ENCODE measurements at places on chromosomes 3 and 15.

DNA sequence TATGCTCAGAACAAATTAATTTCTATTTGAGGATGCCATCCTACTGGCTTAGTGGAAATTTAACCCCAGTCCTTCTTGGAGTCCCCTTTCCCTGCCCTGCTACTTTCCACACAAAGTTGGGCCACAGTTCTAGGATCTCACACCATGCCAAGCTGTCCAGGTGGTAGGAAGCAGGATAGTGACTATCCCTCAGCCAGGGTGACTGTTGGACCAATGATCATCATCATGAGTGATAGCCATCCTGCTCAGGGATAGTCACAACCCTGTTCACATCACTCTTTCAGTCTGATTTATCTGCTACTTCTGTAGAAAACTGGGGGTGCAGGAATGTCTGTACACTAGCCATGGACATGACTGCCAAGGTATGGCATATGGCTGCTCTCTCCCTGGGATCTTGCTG lies 12.8 kb downstream of the HRG start:
- DNase-seq = no peak

DNA sequence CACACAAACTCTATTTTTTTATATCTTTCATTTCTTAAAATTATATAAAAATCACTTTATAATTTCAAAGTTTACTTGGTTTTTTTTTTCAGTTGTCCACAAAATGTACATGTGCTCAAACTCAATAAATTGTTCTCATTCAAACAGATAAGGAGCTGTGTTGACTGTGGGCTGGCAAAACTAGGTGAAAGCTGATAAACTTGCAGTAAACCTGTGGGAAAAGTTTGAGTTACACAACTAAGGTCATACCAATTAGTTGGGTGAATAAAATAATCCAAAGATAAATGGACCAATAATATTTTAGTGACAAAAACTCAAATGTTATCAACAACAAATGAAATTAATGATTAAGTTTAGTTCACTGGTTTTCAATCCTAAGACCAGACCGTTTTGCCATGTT lies 12.6 kb upstream of the UPK1B start:
- DNase-seq = no peak

- DNase-seq = no peak
Measured at GRCh38 chr3:72437661-72438406, 410.4 kb downstream of the SHQ1 start.

DNA sequence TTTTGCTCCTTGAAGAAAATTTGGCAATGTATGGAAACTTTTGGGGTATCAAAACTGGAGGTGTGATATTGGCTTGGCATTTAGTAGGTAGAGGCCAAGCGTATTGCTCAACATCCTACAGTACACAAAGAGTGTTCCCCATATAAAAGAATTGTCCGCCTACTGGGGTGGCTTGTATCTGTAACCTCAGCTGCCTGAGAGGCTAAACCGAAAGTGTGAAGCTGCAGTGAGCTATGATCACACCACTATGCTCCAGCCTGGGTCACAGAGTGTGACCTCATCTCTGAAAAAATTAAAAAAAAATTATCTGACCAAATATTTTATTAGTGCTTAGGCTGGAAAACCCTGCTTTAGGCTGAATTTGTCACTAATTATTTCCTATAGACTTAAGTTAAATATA lies 483.9 kb downstream of the PYDC2 start:
- no peak for DNase-seq

DNA sequence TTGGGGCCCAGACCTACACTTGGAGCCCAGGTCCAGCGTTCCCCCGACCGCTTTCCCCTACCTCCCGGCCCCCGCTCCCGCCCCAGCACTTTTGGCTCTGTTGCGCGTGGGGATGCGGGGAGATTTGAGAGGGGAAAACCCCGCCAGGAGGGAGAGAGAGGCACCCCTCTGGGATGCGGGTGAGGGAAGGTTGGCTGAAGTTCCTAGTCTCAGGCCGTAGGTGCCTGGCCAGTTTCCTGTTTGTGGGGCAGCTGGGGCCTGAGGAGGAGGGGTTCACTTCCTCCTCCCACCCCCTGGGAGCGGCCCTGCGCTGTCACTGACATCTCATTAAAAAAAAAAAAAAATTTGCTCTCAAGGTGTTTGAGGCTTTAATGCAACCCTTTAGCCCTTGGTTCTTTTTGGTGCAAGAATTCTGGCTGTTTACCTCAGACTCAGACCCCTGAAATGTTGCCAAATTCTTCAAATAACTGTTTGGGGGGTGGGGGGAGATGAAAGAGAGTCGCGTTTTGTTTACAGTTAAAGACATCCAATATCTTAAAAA lies 2.6 kb downstream of the FAM43A start:
- DNase-seq = peak; percentile 15

DNA sequence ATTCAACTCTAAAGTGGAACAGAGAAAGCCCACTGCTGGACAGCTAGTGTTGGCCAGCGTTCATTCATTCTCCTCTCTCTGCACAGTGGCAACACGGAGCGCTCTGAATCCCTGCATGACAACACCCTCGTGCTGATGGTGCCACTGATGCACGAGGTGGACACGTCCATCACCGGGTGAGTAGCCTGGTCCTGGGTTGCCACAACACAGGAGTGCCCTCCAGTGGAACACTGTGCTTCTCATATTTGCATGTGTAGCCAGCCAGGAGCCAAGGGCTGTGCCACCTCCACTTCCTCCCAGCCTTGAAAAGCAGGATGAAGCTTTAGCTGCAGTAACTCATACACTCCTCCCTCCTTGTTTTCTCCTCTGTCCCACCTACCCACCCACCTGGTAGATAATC lies 120.0 kb upstream of the CTDSPL start:
- no peak for DNase-seq

DNA sequence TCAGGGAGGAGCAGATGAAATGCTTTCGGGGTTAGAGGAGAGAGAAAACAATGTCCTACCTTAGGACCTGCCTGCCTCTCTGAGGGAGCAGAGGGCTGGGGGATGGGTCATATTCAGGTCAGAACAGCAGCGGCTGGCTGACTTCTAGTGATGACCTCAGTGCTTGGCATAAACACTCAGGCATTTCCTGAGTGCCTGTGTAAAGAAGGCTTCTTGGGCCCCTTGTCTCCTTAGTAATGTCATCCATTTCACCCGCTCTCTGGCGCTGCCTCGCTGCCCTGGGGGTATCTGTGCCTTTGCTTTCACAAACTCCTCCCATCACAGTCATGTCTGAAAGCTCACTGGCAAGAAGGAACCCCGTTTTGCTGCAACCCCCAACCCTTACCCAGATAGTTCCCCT lies 82.9 kb upstream of the GSK3B start:
- no peak for DNase-seq

- DNase-seq = no peak
Measured at GRCh38 chr3:175965036-175965435, 1105.9 kb downstream of the NAALADL2 start.

GRCh38 chr15:72167445-72167844 lies 30.1 kb downstream of the GRAMD2A start:
- DNase-seq = no peak

DNA sequence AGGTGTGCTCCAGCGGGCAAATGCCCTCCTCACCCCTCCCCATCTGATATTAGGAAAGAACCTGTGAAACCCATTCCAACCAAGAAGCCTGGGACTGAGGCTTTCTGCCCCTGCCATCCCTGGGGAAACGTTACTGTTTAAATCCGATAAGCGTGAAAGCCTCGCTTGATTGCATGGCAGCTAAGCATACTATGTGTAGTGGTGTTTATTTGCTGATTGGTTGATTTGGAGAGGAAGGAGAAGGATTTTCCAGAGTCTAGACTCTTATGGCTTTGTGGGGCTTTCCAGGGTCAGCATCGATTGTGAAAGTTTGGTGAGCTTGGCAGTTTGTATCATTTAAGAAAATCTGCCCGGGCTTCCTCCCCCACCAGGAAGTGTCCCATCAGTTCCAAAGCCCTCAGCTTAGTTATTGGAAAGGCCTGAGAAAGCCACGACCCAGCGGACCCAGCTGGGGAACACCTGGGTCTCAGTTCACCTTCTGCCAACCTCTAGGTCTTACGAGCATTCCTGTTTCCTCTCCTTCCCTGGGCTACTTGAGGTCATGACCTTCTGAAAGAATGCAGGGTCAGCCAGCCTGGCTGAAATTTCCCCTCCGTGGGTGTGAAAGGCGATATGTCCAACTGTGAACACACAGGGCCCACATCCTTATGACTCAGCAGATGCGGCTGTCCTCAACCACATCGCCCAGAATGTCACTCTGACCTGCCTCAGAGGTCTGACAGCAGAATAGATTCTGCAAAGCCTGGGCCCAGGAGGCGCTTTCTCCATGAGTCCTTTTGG lies 62.8 kb upstream of the HERC1 start:
- DNase-seq = peak; percentile 13

GRCh38 chr15:90519688-90520087 lies 10.0 kb upstream of the CRTC3 start:
- no peak for DNase-seq

DNA sequence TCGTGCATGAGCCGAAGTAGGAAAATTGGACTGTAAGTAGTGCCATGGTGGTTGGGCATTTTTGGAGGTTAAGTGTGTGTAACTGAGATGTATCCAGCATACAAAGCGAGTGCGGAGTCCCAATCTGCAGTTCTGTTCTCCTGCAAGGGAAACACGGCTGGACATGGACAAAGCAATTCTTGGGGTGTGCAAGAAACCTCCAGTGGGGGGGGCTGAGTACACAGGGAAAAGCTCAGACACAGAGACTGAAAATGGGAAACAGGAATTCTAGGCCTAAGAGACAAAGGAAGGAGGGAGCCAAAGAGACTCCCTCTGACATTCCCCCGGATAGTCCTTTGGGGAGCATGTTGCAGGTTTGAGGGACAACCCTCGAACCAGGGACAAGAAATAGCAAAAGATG lies 83.2 kb upstream of the PLSCR4 start:
- no peak for DNase-seq

GRCh38 chr15:95718441-95718840 lies 612.1 kb upstream of the NR2F2 start:
- DNase-seq = no peak

DNA sequence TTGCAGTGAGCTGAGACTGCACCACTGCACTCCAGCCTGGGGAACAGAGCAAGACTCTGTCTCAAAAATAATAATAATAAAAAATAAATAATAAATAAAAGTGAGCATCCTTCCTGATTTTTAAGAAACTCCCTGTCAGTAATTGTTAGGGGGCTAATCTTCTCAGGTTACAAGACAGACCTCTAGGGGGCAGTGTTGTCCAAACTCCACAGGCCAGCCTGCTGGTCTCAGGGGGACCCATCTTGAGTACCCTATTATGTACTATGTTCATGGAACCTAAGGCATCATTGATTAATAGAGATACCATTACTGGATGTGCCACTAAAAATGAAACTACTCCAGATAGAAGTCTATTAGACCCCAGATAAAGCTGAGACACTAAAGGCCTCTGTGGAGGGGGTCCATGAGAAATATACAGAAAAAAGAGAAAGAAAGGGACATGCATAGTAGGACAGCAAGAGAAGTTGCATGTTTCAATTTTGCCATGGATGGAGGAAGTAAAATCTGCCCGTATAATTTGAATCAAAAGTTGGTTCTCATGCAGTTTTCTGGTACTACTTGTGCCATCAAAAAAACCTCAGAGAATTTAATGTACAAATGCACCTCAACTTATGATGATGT lies 85.5 kb upstream of the CDV3 start:
- peak; percentile 34 for DNase-seq

- no peak for DNase-seq
Measured at GRCh38 chr15:90820481-90820880, 47.9 kb upstream of the FURIN start.

DNA sequence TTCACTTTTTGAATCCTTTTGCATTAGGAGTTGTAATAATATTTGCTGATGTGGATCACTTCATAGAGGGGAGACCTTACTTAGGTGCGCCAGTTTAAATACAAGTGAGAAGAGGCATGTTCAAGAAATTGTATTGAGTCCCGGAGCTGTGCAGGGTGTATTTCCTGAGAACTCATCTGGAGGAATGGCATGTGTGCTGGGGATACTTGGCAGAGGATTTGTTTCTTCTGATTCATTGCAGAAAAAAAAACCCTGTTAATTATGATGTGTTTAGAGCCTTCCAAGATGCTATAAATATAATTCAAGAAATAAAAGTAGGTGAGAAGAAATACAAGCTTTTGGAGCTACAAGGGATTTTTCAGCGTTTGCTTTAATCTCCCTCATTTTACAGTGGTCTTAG lies 97.6 kb downstream of the TPRG1 start:
- DNase-seq = no peak

- DNase-seq = no peak
Measured at GRCh38 chr3:187700249-187700648, 2.1 kb downstream of the RTP2 start.

- no peak for DNase-seq
Measured at GRCh38 chr15:60326824-60327654, 70.7 kb downstream of the ANXA2 start.

DNA sequence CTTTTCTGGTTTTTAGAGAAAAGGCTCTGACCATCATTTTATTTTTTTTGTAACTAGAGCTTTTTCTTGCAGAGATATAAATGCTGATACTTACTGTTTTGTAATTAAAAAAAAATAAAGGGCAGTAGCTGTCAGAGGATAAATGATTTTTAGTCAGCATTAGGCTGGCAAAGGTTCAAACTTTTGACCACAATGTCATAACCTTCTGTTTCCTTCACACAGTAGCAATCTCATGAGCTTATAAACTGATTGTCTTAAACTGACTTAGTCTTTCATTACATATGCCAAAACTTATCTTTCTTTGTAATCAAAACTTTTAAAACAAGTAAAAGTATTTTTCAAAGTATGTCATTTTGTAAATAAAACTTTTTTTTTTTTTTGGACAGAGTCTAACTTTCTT lies 841.9 kb downstream of the OTOL1 start:
- no peak for DNase-seq

- DNase-seq = no peak
Measured at GRCh38 chr3:127158614-127159229, 34.2 kb upstream of the PRR23E start.

DNA sequence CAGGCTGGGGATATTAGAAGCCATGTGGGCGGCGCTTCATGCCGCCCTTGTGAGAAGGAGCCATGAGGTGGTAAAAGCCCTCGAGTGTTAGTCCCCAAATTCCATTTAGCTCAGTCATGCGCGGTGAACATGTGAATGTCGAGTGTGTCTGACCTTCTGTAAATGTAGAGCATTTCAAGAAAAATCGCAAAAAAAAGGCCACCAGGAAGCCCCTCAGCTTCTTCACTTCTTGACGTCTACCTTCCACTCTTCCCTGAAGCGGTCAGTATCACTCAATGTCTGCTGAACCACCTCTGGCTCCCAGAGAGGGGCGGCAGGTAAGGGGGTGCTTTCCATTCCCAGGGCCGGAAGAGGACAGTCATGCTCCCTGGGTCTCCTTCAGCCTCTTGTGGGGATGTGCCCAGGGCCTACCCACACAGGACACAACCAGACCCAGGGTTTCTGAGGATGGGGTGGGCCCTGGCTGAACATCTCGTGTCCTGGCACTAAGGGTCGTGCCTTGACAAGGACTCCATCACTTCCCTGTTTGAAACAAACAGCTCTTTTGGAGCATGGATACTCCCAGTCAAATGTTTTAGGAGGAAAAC lies 274.9 kb downstream of the FAM43A start:
- no peak for DNase-seq

DNA sequence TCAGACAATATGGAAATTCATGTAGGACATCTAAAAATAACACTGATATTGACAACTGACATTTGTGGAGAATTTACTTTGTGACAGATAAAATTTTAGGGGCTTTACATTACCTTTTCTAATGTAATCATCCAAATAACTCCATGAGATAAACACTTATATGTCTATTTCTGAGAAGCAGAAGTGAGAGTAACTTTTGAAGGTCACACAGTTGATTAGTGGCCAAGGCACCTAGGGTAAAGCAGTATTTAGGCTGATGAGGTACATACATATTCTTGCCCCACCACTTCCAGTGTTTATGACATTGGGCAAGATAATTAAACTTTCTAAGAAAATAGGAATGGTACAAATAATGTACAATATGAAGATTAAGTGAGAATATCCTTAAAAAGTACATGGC lies 248.4 kb downstream of the CPNE4 start:
- DNase-seq = no peak
